Stimulated activated CD8-positive, alpha-beta memory T cell treated with anti-CD3 and anti-CD28 coated beads, Interleukin-12 subunit alpha, Interleukin-12 subunit beta, amount 100 ng/mL, for 1 hour (primary cell): ENCODE measurements at places on chromosomes 5 and 9.
A peak's percentile ranks its signal among the peaks of the same experiment; 100 is the strongest.

- no peak for DNase-seq
Observed at GRCh38 chr5:16579142-16579847, 37.5 kb downstream of the RETREG1 start.

DNA sequence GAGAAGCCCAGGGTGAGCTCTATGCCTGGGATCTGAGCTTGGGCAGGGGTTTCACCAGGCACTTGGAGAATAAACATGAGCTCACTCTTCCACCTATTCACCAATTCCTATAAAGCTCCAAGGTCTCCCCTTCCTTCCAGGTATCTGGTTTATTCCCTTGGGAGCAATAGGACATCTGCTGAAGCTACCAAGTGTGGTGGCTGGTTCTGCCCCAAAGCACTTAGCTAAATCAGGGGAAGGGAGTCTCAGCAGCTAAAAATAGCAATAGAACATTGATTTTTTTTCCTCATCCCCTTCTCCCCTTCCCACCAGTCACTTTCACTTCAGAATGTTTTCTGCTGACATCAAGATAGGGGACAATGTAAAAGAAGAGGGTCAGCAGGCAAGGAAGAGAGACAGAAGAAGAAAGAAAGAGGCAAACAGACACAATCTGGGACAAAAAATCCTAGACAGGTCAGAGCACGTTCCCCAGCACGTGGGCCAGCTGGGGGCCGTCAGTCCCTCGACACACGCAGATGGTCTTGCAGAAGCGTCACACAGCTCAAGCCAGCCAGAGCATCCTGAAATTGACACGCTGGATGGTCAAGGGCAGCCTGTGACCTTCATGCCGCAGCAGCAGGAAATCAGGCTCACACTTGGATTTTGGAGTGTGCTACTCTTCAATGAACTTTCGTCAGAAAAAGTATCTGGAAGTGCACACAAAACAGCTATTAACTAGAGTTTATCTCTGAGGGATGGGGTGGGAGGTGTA is 176.0 kb downstream of the ZNF608 start:
- DNase-seq = no peak

DNA sequence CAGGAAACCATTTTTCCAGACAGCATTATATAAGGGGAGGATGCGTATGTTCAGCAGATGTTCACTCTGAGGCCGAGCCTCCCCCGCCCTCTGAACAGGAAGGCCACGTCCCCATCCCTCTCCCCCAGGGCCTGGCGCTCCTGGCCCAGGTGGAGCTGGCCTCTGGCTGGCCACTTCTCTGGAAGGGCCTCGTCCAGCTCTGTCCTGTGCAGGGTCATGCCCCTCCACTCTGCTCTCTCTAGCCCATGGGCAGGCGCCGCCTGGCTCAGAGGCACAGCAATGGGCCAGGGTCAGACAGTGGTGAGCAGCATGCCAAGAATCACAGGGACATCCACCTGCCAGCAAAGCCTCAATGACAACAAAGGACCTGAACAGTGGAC is 34.2 kb downstream of the ADAMTS2 start:
- no peak for DNase-seq

DNA sequence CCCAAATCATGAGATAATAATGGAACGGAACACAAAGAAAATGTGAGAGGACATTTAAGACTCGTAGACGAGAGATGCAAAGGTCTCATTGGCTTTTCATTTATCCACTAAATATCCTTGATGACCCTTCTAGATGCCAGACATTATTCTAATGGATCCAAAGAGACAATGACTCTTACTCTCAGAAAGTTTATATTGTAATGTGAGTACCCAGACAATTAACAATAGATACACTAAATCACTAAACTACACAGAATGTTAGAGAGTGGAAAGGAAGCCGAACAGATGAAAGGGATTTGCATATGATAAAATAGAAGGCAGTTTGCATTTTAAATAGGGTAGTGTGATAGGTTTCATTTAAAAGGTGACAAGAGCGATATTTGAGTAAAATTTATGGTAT is 973.3 kb downstream of the TAF11L14 start:
- DNase-seq = no peak

- DNase-seq = peak; percentile 67
Observed at GRCh38 chr5:137888863-137889759, at the start of gene PKD2L2. Gene PKD2L2, plus strand, starts transcription at chr5:137889457. Its CDS starts 35 bp downstream, at chr5:137889492.

DNA sequence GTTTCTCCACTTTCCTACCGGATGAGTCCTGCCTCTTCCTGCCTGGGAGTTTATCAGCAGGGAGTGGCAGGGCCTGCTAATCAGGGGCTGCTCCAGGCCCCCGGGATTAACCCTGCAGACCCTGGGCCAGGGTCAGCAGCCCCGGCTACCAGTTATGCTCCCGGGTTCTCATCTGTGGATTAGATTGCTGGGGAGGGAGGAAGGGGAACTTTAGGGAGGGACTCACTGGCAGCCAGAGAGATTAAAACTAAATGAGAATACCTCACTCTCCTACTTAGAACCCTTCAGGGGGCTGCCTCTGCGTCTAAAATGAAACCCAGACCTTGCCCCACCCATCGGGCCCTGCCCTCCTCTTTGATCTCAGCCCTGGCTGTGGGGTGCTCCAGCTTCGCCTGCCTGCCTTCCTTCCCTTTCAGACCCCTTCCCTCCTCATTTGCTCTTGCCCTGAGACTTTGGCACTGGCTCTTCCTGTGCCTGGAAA is 130.5 kb upstream of the HAND1 start:
- DNase-seq = no peak

GRCh38 chr9:17907779-17908508 is 329.1 kb downstream of the SH3GL2 start:
- no peak for DNase-seq

- DNase-seq = no peak
Observed at GRCh38 chr9:98332405-98332831, 77.0 kb upstream of the TBC1D2 start.

DNA sequence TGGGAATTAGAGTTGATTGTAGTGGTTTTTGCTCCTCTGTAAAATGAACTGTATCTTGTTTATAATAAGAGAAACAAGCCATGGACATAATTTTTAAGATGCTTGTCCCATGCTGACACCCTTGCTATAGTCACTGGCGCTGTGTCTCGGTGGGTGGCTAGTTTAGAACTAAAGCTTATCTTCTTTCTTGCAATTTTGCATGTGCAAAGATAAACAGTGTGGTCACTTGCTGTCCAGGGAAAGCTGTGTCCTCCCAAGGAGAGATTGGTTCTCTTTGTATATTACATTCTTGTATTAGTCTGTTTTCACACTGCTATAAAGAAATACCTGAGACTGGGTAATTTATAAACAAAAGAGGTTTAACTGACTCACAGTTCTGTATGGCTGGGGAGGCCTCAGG is 143.8 kb downstream of the MELK start:
- DNase-seq = no peak

GRCh38 chr5:32223972-32224609 is 50.0 kb upstream of the GOLPH3 start:
- no peak for DNase-seq

GRCh38 chr5:151676719-151677118 is 10.0 kb downstream of the SPARC start:
- no peak for DNase-seq

GRCh38 chr9:104927216-104927911 is 591 bp downstream of the ABCA1 start:
- DNase-seq = no peak

DNA sequence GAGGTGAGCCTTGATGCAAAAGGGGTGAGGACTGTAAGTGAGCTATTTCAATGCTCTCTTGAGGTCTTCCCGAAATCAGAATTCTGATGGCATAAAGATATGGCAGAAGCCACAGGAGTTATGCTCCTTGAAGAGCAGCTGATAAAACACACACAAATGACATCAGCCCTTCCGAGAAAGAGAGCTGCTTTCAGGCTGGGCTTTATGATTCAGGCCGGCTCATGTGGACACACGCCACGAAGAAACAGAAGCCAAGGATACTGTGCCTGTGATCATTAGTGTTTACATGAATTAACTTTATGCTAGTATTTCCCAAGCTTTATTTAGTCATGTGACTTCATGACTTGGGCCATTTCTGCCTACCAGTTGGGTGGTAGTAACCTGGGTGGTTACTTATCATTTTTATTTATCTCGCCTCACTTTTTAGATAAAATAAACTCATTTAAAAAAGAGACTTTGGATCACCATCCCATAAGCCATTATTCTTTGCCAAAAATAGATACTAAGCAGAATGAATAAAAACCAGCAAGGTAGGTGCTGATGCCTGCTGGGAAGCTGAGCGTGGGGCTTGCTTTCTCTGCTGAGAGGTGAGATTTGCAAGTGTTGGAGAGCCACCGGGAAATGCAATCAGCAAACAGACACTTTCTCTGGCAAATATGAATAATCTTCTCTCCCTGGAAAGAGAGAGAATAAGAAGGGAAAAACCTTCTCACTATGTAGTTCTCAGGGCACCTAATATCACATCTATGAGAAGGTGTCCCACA is 73.0 kb upstream of the SLC25A51 start:
- DNase-seq = no peak

GRCh38 chr9:76181020-76181641 is 213.1 kb downstream of the RFK start:
- no peak for DNase-seq

DNA sequence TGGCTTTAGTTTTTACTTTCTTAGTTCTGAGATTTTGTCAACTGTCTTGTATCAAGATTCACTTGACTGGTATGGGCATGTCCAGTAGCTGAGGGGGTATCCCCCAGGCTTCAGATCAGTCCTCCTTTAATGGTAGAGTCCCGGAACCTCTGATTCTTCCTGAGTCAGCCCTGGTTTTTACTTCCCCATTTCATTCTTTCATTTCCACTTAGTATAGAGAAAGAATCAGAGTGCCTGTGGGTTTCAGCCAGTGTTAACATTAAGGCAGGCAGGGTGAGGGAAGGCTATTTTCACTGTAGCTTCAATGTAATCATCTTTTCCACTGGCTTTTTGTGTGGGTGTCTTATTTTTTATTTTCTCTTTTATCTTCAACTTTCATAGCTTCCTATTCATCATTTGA is 8.3 kb upstream of the COMMD10 start:
- DNase-seq = no peak
